ENCODE measurements at places on chromosomes 12 and 14. TPM values are rescaled to one million over a fixed set of nuclear protein-coding genes. Genes with fewer than 3 reads are reported as not detected.
A peak's percentile ranks its signal among the peaks of the same experiment; 100 is the strongest.

BRAP gene
- 20.4 TPM for total RNA-seq

DNA sequence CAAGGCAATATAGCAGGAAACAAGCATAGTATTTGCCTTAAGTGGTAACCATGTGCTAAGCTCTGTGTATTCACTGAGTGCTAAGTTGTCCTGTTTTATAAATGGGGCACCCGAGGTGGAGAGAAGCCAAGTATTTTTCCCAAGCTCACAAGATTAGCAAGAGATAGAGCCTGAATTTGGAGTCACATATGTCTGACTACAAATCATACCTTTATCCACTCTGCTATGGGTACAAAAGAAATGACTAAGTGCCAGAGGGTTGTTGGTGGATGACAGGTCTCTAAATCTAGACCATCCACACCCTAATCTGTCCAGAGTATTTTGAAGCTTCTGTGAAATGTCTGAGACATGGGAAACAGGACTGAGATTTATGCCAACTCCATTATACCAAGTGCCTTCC, 182.1 kb upstream of the SEL1L start:
- H3K4me1 ChIP-seq, result no peaks in the 10 kb centered on the region
- DNase-seq, result no peak
- H3K27me3 ChIP-seq, result no peaks in the 10 kb centered on the region
- H3K36me3 ChIP-seq, result no peaks in the 10 kb centered on the region
- no peak overlapping the region for H3K27ac ChIP-seq

DNA sequence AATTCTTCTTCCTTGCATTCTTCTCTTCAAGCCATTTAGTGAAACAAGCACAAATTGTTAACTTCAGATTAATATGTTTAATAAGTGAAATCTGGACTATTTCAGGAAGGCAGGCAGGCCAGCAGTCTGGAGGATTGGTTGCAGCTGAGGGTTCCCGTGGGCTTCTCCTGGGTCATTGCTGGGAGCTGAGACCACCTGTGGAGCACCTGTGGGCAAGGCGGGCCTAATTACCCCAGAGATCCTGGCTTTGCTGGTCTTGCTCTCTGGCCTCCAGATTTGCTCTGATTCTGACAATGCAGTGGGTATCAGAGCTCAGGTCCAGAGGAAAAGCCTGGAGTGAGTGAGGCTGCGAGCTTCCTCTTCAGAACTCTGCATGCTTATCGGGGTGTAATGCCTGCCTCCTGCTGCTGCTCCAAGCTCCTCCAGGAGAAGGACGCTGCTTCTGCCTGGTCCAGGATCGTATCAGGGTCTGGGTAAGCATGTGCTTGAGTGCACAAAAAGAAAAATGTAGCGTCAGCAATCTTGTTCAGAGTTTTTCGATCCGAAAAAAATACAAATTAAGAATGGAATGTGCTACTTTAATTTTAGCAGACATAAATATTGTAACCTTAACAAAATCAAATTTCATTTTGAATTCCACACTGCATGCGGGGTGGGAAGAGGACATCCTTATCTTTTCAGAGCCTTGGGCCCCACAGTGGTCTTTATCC, 93.8 kb downstream of the TMEM30B start:
- no peaks in the 10 kb centered on the region for H3K36me3 ChIP-seq
- H3K27ac ChIP-seq, result no peak overlapping the region
- no peak for DNase-seq
- peaks cover 13% of the 10 kb centered on the region for H3K4me1 ChIP-seq
- peaks cover 48% of the 10 kb centered on the region for H3K27me3 ChIP-seq

- no peak for DNase-seq
- H3K27ac ChIP-seq, result no peak overlapping the region
- peaks cover 2% of the 10 kb centered on the region for H3K36me3 ChIP-seq
- no peaks in the 10 kb centered on the region for H3K27me3 ChIP-seq
Observed at GRCh38 chr12:53160673-53161072, 19.8 kb upstream of the ZNF740 start.

- peaks cover 19% of the 10 kb centered on the region for H3K4me1 ChIP-seq
- H3K27me3 ChIP-seq, result no peaks in the 10 kb centered on the region
- DNase-seq, result peak; percentile 58
- no peak overlapping the region for H3K4me3 ChIP-seq
Observed at GRCh38 chr12:8127138-8127537, 3.7 kb downstream of the CLEC4A start.

DNA sequence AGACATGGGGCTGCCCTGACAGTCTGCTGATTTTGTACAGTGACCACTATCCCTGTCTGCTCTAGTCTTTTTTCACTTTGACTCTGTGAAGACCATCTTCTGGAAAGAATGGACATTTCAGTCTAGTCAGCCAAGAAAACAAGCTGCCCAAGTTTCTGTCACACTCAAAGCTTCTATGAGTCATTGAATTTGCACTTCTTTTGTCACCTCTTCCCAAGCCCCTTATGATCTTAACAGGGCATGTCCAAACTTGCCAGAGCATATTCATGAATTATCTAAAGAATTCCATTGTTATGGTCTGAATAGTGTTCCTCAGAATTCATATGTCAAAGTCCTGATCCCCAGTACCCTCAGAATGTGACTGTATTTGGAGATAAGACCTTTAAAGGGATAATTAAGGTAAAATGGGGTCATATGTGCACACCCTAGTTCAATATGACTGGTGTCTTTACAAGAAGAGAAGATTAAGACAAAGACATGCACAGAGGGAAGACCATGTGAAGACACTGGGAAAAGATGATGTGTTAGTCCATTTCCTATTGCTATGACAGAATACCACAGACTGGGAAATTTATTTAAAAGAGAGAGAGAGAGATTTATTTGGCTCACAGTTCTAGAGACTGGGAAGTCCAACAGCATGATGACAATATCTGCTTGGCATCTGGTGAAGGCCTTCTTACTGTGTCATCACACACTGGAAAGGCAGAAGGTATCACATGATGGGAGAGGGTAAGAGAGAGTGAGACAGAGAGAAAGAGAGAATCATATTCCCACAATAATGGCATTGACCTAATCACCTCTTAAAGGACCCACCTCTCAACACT, 242.6 kb downstream of the BTG1 start:
- no peak overlapping the region for H3K27ac ChIP-seq
- peaks cover 13% of the 10 kb centered on the region for H3K4me1 ChIP-seq
- H3K36me3 ChIP-seq, result peaks cover 17% of the 10 kb centered on the region
- H3K4me3 ChIP-seq, result no peak overlapping the region

DNA sequence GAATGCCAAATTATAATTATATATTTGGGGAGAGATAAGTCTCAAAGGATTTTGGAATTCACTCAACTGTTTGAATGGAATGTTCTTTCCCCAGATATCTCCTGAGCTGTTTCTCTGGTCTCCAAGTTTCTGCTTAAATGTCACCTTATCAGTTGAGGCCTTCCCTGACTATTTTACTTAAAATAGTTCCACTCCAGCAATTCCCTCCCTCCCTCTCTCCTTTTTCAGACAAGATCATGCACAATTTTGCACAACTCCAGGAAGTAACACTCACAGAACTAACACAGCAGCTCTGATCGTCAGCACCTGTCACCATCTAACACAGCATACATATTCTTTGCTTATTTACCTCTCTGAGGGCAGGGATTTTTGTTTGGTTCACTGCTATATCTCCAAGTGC, 12.5 kb downstream of the BTG1 start:
- no peaks in the 10 kb centered on the region for H3K27me3 ChIP-seq
- DNase-seq, result no peak
- peak overlapping the region; percentile 70 for H3K4me3 ChIP-seq
- H3K4me1 ChIP-seq, result peaks cover 88% of the 10 kb centered on the region
- H3K27ac ChIP-seq, result peak overlapping the region; percentile 74

DNA sequence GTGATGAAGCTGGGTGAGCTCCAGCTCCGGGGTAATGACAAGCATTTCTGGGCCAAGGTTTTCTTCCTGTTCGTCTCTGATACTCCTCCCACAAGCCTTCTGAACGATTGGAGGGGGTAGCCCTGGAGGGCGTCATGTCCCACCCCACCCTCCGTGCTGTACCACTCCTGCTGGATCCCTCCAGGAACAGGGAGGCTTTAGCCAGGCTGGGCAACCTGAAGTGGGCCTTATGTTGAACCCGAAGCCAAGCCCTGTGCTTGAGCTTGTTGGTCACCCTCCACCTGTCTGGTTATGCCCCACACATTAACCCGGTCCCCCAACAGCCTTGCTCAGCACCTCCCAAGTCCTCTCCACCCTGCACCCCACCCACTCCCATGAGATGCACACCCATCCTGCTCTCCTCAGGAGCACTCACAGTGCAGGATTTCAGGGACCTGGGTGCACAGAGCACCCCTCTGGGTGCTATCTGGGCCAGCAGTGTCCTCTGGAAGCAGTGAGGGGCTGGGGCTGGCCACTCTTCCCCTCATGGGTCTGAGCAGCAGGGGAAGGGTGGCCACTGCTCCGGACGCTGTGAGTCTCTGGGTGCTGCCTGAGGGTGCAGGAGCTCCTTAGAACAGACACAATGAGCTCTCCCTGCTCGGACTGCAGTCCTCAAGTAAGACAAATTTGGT, 6.8 kb upstream of the KRT83 start:
- peaks cover 16% of the 10 kb centered on the region for H3K4me1 ChIP-seq
- H3K27me3 ChIP-seq, result peaks cover 23% of the 10 kb centered on the region
- DNase-seq, result no peak
- H3K36me3 ChIP-seq, result no peaks in the 10 kb centered on the region
- no peak overlapping the region for H3K27ac ChIP-seq
